ENCODE measurements at places on chromosomes 12 and 14.

DNA sequence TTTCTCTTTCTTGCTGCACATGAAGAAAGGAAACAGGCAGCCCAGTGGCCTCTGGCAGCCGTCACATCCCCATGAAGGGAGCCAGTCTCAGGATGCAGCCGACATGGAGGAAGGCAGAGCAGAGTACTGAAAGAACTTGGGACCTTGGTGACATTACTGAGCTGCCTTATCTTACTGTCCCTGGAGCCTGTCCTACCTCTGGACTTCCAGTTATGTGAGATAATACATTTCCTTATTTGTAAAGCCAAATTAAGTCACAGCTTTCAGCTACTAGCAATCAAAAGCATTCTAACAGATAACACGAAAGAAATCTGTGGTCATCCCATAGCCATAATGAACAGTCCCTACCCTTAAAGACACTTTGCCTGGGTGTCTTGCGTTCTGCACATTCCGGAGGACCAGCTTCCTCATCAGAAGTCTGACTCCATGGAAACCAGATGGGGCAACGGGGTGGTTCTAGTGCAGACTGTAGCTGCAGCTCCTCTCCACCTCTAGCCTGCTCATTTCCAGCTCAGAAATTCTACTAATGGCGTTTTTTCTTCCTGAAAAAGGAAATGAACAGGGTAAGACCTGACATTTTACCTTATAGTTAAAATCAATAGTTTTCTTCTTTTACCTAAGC is 7.8 kb upstream of the EGLN3 start:
- DNase-seq: no peak

DNA sequence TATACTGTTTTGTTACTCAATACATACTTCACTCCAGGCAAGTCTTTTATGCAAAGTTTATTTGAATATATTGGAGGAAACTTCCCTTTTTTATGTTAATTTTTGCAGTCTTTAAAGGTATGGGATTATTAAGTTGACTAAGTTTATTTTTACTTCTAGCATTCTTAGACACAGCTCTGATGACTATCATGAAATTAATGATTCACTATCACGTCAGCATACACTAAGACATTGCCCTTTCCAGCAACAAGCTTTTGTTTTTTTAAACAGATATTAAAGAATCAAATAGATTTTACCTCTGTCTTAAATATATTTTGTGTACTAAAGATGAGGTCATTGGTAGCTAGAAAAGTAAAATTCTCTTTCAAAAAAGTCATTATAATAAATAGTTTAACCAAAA is 52.1 kb downstream of the DERA start:
- DNase-seq: no peak

- DNase-seq: no peak
Measured at GRCh38 chr12:94062796-94063635, 85.4 kb upstream of the PLXNC1 start.

GRCh38 chr12:110316861-110317260 is 35.8 kb downstream of the ATP2A2 start:
- peak; percentile 87 for DNase-seq

- DNase-seq: no peak
Measured at GRCh38 chr14:37170237-37170636, 2.2 kb downstream of the SLC25A21 start.

DNA sequence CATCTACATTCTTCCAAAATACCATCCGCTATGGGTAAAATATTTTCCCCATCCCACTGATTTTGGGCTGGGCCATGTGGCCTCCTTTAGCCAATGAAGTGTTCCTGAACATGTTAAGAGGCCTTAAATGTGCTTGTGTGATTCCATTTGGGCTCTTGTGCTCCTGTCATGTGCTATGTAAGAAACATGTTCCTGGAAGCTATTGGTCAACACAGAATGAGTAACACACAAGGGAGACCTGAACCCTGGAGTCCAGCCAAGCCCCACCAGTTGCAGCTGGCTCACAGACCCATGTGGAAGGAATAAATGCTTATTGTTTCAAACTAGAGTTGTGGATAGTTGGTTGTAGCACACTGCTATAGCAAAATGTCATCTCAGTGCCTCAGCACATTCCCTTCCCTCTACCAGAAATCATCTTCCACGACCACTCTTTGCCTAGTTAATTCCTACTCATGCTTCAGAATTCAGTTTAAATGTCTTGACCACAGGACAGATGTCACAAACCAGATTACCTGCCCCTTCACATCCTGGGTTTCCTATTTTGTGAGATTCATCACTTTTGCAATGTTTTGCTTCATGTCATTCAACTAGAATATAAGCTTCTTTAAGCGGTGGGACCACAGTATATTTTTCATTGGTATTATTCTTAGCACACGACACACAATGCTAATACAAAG is 217.3 kb upstream of the EEA1 start:
- DNase-seq: no peak

GRCh38 chr12:46664761-46665287 is 161.0 kb downstream of the SLC38A4 start:
- DNase-seq: peak; percentile 66

DNA sequence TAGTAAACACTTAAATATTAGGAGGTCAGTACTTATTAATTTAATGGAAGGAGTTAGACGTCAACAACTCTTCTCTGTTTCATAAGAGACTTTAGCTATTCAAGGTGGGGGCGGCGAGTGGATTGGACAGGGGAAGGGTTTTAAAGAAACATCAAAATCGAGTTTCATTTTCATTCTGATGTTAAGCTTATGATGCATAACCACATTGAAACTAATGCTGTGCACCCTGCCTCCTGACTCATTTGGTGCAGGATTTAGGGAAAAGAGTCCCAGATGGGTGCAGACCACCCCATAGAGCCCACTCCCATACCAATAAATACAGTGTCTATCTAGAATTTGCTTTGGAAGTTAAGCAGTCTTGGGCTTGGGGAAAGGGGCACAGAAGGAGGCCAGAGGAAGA is 7.4 kb downstream of the ZBTB39 start:
- DNase-seq: no peak

- no peak for DNase-seq
Measured at GRCh38 chr14:20179880-20180279, 10.8 kb upstream of the OR11G2 start.

GRCh38 chr14:58826845-58827686 is 189.3 kb downstream of the DACT1 start:
- DNase-seq: no peak

GRCh38 chr14:89011355-89012281 is 187.2 kb downstream of the TTC8 start:
- no peak for DNase-seq

- DNase-seq: no peak
Measured at GRCh38 chr12:102372087-102372486, 108.3 kb downstream of the IGF1 start.

DNA sequence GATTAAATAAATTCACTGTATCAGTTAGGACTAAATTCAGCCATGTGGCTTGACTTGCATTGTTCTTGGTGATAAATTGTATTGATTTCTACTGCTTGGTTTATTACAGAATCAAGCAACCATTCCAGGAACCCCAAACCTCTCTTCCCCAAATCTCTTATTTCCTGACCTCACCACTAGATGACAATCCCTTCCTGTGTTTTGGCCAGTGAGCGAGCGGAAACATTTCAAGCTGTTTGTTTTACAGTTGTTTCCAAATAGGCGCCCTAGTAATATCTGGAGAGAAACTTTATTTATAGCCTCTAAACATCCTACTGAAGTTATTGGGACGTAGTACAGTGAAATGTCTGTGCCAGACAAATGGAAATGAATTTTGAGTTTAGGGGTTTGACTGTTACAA is 161.1 kb downstream of the SNAPC1 start:
- no peak for DNase-seq

DNA sequence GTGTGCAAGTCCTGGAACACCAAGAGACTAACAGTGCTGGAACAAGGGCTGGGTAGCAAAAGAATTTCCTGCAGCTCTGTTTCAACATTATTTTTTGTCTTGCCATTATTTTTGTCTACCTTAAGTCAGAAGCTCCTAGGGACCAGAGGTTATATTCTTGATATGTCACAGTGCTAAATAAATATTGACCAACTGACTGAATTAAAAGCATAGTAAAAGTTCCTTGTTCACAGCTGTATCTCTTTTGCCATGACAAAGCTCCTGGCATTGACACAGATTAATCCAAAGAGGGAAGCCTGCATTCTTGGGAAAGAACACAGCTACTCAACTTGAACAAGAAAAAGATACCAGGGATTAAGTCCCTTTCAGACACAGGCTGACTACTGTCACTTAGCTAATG is 136.5 kb downstream of the SPTSSA start:
- DNase-seq: no peak

DNA sequence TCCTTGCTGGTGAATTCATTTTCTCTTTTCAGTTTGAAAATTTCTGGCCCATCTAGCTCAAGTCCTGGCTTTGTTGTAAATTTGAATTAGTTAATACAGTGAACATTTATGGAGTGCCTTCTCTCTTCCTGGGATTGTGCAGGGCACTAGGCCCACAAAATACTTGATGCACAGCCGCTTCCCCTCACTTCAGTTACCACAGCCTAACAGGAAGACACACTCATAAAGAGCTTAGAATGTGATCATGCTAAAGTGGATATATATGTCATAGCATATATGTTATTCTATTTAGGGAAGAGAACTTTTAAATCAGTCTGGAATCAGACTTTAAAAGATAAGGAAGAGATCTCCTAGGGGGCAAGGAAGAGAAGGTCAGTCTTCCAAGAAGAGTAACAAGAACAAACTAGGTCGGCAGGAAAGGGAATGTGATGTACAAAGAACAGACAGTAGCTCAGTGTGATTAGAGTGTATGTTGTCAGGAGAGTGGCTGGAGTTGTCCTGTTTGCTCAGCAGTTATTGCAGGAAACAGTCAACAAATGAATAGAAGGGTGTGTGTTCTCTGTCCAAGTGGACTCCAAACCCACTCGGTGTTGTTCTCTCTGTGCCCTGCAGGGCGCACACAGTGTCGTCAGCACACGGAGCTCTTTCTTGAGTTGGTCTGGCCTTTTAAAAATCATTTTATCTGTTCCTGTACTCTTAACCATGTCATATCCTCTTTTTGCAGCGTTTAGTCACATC is 74.4 kb downstream of the DAAM1 start:
- DNase-seq: no peak

GRCh38 chr12:77514511-77514910 is 316.2 kb upstream of the NAV3 start:
- no peak for DNase-seq

GRCh38 chr12:122327494-122328385 is 61.4 kb upstream of the VPS33A start:
- no peak for DNase-seq

DNA sequence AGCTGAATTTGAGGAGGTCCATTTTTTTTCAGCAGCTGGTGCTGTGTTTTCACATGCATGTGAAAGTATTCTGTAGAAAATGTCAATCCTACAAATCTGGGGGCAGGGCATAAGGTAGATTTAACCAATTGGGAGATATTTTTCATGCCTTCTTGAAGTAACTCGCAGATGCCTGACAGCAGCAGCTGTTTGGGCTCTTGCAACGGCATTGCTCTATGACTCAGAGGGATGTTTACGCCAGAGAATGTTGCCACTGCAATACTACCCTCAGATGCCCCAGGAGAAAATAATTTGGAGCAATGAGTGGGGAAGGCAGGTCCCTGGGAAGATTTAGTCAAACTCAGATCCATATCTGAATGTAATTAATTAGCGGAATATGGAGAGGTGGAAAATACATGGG is 42.5 kb upstream of the MYBPC1 start:
- peak; percentile 12 for DNase-seq

- DNase-seq: no peak
Measured at GRCh38 chr12:108271951-108272872, 66.9 kb downstream of the CMKLR1 start.

- no peak for DNase-seq
Measured at GRCh38 chr14:55546212-55546874, 33.7 kb upstream of the KTN1 start.

GRCh38 chr12:67722296-67722695 is 73.8 kb downstream of the DYRK2 start:
- DNase-seq: no peak

GRCh38 chr12:96303653-96304052 is 96.6 kb downstream of the CDK17 start:
- no peak for DNase-seq

GRCh38 chr14:93720076-93720815 is 68.0 kb downstream of the PRIMA1 start:
- DNase-seq: no peak

DNA sequence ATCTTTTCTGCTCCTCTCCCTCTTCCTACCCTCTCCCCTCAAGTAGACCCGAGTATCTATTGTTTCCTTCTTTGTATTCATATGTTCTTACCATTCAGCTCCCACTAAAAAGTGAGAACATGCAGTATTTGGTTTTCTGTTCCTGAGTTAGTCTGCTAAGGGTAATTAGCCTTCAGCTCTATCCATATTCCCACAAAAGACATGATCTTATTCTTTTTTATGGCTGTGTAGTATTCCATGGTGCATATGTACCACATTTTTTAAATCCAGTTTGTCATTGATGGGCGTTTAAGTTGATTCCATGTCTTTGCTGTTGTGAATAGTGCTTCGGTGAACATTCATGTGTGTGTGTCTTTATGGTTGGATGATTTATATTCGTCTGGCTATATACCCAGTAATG is 32.2 kb downstream of the CRADD start:
- no peak for DNase-seq

GRCh38 chr12:132487311-132487741 is 2.6 kb upstream of the FBRSL1 start:
- no peak for DNase-seq

DNA sequence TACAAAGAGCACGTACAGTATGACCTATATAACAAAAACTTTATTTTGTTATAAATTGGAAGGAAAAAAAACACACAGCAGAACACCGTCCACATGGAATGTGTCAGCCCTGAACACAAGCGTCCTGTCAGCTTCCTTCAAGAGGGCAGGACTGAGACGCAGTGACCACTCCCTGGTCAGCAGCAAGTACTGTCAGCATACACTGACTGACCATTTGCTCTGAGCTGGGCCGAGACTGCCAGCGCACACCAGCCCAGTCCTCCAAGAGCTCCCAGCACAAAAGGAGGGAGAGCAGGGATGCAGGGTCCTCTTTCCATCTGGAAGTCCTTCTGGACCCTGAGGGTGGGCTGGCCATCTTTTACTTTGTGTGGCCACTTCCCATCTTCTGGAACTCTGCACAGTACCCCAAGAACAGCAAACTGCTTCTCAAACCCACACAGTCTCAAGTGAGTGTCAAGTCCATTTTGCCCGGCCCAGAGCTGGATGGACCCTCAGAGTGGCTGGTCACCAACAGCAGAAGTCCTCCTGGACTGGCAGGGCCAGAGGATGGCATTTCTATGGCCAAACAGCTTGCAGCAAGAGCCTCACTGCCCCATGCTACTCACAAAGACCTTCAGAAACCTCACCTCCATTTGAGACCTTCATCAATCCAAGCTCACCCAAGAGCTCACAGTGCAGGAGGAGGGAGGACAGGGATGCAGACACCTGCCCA is 11.7 kb downstream of the CCDC88C start:
- DNase-seq: no peak

- DNase-seq: no peak
Measured at GRCh38 chr12:123142518-123142840, 8.4 kb downstream of the PITPNM2 start.

DNA sequence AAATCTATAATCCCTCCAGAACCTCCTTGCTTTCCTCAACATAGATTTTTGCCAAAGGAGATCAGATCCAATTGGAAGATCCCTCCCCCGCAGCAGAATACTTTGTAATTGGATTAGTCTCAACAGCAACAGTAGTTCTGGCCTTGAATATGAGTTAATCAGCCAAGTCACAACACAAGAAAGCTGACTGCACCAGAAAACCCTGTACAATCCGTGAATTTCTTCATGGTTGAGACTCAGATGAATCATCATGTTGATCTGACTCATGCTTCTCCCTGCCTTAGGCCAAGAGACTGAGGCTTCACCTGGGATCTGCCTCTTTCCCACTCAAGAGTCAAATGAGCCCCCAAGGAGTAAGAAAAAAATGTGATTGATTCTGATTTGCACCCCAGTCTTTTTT is 3.0 kb upstream of the METTL17 start:
- peak; percentile 93 for DNase-seq

GRCh38 chr14:106200541-106201315 is 674.3 kb downstream of the TMEM121 start:
- DNase-seq: no peak

Data from GM04503 (cell line).